ENCODE measurements at places on chromosomes 5 and 9.
A peak's percentile ranks its signal among the peaks of the same experiment; 100 is the strongest.

DNA sequence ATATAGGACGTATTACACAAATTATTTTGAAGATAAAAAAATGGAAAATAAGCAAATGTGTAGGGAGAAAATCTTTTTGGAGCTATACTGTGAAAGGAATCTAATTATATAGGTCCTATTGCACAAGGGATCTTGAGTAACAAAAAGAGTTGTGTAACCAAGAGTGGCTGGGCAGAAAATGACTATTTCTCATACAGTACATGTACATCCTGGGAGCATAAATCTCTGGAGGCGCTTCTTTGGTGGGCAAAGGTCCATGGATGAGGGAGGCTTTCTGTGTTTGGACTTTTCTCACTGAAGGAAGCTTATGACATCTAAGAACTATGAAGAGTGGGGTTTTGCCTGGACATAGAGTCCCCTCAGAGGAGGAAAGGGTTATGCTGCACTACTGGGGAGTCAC is 29.8 kb downstream of the ANKS6 start:
- DNase-seq: no peak

- no peak for DNase-seq
Measured at GRCh38 chr9:13661014-13661413, 381.5 kb upstream of the MPDZ start.

DNA sequence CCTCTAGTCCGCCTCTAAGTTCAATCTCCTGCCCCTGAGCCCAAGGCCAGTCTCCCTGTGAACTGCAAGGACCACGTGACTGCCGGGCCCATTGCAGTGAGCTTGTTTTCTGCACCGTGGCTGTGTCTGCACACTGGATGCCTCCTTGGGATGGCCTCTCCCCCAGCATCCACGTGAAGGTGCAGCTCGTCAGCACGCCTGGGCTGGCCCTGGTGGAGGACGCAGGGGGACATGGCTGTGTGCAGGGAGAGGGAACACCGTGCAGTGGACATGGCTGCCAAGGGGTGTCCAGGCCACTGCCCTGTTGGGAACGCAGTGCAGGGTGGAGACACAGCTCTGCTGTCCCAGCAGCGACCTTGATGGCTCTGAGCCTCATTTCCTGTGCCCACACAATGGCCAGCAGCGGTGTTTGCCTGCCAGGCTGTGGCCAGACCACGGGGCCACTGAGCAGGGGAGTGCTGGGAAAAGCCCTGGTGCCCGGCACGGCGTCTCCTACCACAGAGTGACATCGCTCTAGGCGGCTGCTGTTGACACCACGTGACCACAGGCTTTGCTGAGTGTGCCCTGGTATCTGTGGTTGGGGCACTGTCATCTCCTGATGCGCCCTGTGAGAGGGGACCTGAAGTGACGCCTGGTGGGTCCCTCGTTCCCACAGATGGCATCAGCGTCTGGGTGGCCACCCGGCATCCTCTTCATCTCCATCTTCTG is 26.9 kb upstream of the EXOC3 start:
- no peak for DNase-seq

DNA sequence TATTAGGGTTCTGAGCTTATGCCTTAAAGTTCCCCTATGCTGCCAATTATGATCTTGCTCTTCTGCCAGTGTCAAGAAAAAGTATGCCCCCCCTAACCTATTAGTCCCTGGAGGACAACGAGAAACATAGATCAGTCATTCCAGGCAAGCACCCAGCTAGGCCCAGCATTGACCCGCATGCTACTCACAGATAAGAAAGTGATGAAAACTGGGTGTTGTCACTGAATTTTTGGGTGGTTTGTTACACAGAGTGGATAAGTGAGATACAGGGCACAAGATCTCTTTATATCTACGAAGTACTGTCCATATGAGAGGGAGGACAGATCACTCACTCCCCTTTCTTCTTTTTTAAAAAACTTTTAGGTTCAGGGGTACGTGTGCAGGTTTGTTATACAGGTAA is 6.4 kb upstream of the TEX48 start:
- DNase-seq: no peak

DNA sequence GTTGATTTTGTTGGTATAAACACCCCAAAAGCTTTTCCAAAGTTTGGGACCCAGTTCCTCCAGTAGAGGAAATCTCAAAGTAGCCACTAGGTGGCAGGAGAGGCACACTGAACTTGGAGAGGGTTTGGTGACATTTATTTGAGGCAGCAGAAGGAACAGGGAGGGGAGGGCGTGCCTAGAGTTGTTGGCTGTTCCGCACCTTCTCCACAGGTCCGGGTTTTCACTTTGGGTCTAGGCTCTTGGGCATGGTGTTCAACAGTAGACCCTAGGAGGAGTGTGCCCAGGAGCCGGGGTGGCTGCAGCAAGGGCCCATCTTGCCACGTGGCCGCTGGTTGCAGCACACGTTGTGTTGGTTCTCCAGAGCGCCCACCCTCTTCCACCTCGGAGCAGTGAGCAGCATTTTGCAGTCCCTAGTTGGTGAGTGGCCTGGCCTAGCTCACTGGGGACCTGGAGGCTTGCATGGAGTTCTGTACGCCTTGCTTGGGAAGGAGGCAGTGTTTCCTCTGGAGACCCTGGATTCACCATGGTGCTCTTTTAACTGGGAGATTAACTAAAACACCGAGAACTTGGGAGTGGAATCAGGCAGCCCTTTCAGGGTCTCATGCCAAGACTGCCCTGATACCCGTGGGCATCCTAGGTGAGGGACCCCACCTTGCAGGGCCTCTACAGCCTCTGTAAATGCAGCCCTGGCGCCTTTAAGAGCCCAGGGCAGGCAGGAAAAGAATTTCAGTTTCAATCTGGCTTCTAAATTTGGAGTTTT is 28.2 kb downstream of the PTPA start:
- DNase-seq: peak; percentile 60

- no peak for DNase-seq
Measured at GRCh38 chr5:133698646-133699526, 86.5 kb upstream of the FSTL4 start.

DNA sequence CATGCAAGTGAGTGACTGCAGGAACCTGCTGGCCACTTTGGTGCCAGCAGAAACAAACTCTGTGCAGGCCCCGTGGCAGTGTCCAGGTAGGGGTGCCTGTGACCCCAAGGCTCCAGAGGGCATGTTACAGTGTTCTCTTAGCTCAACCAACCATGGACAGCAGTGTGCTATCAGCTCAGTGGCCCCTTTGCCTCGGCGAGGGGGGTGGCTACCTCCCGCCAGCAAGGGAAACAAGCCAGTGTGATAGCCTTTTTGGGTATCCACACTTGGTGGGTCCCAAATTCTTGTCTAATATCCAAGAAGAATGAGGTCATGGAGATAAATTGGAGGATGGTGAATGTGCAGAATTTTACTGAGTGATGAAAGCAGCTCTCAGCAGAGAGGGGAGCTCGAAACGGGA is 298.6 kb upstream of the SLC30A5 start:
- no peak for DNase-seq

GRCh38 chr5:43367909-43368669 is 44.1 kb downstream of the CCL28 start:
- no peak for DNase-seq

- DNase-seq: no peak
Measured at GRCh38 chr5:111932199-111932598, 175.2 kb upstream of the NREP start.

DNA sequence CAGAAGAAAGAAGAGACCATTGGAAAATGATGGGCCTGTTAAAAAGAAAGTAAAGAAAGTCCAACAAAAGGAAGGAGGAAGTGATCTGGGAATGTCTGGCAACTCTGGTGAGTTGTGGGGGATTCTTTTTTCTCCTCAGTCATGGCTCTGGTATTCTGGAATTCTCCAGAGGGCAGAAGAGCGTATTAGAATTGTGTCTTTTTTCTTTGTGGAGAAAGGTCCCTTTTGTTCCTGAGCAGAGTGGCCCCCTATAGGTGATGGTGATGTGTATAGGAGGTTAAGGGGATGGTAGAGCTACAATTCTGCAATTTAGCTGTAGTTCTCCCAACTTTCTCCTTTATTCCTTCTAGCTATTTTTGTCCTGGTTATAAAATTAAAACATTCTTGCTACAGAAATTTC is 1.6 kb upstream of the DHFR start:
- no peak for DNase-seq

- DNase-seq: no peak
Measured at GRCh38 chr5:34915856-34916192, 313 bp downstream of the BRIX1 start.

GRCh38 chr9:33476503-33476902 is 2.8 kb upstream of the NOL6 start:
- DNase-seq: no peak

DNA sequence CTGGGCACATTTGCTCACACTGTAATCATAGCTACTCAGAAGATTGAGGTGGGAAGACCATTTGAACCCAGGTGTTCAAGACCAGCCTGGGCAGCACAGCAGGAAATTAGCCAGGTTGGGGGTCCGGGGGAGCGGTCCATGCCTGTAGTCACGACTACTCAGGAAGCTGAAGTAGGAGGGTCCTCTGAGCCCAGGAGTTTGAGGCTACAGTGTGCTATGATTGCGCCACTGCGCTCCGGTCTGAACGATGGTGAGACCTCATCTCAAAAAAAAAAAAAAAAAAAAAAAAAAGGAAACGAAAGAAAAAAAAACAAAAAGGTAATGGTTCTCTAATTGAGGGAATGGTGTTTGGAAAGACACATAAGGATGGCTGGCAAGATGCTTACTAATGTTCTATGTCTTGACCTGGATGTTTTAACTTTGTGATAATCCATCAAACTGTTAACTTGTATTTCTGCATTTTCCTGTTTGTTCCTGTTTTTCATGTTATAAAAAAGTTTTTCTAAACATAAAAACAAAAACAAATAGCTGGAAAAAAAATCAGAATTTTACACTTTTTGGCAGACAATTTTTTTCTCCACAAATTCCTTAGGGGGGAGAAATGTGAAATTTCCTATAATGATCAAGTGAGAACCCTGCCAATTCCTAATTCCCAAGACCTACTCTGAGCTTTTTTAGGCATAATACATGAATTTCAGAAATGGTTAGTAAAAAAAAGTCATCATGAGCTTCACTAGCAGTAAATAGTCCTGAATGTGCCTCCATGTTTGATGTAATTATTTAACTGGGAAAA is 96.9 kb downstream of the DENND1A start:
- no peak for DNase-seq

GRCh38 chr5:137565450-137565849 is 66.3 kb upstream of the SPOCK1 start:
- no peak for DNase-seq

DNA sequence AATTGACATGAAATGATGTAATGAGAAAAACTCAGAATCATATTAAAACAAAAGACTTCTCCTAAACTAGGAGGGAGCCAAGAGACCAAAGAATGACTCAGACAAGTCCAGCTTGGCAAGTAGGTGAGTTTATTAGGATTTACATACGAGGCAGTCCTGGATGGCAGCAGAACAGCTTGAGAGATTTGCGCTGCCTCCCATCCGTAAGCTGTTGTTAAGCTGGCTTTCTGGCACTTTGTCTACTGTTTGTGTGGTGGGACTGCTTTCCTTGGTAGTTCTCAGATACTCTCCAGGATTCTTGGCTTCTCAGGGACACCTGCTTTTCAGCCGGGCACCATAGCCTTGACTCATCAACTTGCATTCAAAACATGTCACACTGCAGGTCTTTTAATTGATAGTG is 57.6 kb downstream of the COX7C start:
- no peak for DNase-seq

DNA sequence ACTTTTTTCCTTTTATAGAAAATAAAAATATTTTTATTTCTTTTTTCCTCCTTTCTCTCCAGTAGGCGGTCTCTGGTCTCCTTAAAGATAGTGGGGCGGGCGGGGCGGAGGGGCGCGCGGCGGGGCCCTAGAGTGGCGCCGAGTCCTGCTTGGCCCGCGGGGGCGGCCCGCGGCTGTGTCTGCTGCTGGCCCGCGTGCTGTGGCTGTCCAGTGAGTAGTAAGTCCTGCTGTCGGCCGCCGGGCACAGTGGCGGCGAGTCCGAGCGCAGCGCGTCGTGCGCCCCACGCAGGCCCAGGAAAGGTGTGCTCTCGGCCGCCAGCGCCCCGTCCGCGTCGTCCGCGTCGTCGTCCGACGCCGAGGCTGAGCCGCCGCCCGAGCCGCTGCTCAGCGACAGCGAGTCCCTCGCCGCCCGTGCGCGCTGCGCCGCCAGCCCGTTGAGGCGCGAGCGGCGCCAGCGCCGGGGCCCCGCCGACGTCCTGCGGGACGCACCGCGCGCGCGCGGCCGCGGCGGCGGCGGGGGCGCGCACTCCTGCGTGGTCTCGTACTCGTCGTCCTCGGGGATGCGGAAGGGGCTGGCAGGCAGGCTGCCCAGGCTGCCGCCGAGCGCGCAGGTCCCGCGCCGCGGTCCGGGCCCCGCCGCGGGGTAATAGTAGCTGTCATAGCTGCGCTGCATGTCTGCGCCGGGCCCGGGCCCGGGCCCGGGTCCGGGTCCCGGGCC is 52.3 kb downstream of the PSD2 start:
- peak; percentile 65 for DNase-seq

DNA sequence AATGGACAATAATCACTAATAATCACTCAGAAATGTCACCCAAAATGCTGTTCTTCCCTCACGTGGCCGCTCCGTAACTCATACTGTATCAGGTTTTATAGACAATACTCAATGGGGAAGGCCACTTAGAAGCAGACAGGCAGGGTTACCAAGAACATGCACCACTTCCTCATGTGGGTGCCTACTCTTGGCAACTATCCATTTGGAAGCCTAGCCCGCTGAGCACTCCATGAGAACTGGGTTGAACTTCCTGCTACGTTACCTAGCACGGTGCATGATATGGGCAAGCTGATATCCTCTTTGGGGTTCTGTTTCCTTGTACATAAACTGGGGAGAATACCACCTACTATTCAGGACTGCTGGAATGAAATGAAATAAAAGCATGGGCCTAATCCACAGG is 14.3 kb downstream of the DAP start:
- DNase-seq: no peak

- no peak for DNase-seq
Measured at GRCh38 chr5:179326122-179326927, 18.9 kb downstream of the ADAMTS2 start.

DNA sequence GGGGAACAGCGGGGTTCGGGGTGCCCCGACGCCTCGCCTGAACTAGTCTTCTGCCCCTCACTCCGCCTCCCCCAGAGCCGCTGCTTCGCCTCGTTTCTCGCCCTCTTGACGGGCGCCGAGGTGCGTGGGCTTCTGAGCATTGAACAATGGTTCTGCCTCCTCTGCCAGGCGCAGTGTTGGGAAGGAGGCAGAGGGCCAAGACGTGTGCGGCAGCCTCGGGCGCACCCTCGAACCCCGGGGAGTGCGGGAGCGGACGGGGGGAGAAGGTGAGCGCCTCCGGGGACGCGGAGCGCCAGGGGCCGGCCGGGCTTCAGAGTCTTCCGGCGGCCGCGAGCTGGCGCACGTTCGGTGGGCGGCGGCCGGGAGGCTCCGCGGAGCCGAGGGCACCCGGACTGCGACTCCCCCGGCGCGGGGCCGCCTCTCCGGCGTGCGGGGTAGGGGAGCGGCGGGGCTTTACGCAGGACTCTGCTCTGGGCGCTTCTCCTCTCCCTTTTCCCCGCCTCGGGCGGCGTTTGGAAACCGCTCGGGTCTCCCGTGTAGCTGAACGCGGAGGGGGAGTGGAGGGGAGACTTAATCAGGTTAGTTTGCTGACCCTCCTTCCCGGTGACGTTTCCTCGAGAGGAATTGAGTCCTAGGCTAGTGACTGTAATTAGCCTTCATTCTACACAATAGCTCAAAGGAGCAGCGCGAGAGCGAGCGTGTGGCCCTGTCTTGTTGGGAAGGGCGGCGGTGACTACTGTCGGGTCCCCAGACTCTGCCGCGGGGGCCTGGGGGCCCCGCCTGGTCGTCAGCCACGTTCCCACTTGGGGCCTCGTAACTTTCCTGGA is 1.1 kb downstream of the VLDLR start:
- DNase-seq: no peak

- no peak for DNase-seq
Measured at GRCh38 chr5:139872851-139873794, 77.5 kb downstream of the PSD2 start.

Measured in activated CD4-positive, alpha-beta T cell treated with anti-CD3 and anti-CD28 coated beads for 1 hour (primary cell).